GDM1 (cell line): ENCODE measurements at places on chromosomes 4 and X.

GRCh38 chrX:40623139-40623536 is at the start of gene MPC1L:
MPC1L (plus strand) TSS chrX:40623428; CDS start chrX:40623566, 138 bp downstream.
- DNase-seq: no peak

- DNase-seq: no peak
Measured at GRCh38 chr4:188989371-188989770, 850.1 kb downstream of the TRIML1 start.

GRCh38 chrX:65821721-65822496 is 154.5 kb downstream of the MSN start:
- DNase-seq: no peak

- DNase-seq: no peak
Measured at GRCh38 chr4:118889312-118889691, 648 bp downstream of the SYNPO2 start.

GRCh38 chr4:77950203-77950602 is 87.6 kb downstream of the MRPL1 start:
- no peak for DNase-seq

DNA sequence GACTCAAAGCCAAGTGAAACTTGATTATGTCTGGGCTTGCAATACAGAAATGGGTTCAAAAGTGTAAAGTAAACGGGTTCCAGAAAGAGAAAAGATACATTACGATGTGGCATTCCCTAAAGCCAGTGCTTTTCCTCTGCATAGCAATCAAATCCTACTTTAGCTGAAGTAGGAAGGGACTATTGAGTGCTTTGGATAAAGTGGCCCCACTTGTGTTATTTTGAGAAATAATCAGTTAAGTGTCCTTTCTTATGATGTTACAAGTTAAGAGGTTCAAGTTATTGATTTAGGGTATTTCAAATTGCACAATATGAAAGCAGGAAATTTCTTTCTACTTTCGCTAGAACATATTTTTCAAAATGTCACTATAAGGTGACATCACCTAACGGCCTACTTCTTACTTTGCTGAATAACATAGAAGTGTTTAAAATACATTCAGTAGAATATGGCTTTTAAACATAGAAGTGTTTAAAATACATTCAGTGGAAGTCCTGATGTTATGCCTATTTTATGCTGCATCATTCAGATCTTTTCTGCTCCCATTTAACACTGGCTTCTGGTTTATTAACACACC is 235.2 kb downstream of the DTHD1 start:
- no peak for DNase-seq

DNA sequence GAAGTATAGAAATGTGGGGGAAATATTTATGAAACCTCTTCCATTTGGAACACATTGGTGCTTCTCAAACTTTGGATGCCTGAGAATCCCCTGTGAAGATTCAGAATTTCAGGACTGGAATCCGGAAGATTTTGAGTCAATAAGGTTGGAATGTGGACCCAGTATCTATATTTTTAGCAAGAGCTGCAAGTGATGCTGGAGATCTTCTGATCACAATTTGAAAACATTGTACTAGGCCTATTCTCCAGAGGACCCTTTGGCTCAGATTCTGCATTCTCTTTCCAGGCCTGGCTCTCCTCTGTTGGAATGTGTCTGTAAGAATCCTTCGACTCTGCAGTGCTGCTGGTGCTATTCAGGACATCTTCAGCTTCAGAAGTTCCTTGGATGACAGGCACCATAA is 2.4 kb upstream of the PKD2 start:
- no peak for DNase-seq

DNA sequence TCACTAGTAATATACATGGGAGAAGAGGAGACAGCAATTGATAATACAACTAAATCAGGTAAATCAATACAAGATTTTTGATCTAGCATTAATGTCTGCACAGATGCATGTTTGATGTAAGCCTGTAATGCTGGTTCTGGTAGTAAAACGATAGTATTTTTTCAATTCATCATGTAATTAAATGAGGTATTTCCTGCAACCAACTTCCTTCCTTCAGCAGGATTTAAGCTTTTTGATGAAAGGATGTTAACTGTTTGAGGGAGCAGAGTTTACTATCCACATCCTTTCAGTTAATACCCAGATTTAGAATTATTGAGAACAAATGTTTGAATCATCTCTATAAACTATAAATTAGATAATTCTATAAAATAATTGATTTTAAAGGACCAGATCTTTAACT is 31.4 kb upstream of the NFKB1 start:
- no peak for DNase-seq

DNA sequence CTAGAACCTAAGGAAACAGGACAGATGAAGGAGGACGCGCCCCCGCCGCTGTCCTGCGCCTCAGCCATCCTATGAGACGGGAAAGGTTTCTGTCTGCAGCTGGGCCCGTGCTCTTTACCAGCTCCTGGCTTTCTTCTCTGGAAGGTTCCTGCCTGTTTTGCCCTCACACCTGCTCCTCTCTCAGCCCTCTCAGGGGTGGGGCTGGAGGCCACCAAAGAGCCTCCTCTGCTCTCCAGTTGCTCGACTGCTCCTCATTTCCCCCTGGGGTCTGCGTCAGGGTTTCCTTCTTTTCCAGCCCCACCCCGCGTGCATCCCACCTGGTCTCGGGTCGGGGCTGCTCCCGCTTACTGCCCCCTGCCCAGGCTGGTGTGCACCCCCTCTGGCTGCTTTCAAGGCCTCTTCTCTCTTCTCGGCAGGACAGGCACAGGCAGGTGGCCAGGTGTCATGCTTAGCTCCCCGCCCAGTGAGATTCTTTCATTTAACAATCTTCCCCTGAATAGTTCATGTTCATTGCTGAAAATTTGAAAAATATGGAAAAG is 4.6 kb downstream of the HTT-AS start:
- DNase-seq: no peak

DNA sequence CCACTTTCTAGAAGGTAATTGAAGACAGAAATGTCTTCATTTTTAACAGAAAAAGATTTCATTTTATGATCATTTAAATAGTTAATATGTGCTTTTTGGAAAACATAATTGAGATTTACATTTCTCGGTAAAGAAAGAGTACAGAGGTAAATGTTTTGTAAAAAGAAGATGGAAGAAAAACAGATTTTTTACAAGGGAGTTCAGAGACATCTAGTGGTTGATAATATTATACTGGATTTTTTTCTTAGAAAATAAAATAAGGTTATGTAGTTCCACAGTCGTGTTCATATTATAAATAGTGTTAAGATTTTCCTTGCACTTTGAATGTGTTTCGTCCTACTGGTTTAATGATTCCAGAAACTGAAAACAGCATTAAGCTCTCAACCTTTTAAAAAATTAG is 60.6 kb downstream of the SMARCA1 start:
- DNase-seq: no peak

GRCh38 chrX:96538104-96538725 is 146.4 kb upstream of the DIAPH2 start:
- no peak for DNase-seq

- no peak for DNase-seq
Measured at GRCh38 chrX:18047491-18047890, 173.2 kb downstream of the BEND2 start.

- DNase-seq: no peak
Measured at GRCh38 chr4:91118597-91118996, 991.4 kb downstream of the CCSER1 start.

DNA sequence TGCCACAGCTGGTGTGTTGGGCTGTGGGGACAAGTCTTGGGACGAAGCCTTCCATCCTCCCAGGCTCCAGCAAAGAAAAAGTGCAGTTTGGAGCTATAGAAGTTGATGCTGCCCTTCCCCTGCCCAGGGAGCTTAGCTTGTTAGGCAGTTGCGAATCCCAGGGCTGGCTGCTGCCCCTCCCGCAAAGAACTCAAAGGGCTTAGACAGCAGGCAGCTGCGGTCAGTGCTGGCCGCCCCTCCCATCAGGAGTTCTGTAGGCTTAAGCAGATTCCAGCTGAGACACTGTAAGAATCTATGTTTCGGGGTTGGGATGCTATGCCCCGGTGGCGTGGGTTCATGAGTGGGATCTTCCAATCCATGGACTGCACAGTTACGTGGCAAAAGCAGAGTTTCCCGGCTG is 956.7 kb downstream of the GLUD2 start:
- no peak for DNase-seq

GRCh38 chr4:174592985-174593335 is 70.7 kb upstream of the HPGD start:
- peak; percentile 44 for DNase-seq

DNA sequence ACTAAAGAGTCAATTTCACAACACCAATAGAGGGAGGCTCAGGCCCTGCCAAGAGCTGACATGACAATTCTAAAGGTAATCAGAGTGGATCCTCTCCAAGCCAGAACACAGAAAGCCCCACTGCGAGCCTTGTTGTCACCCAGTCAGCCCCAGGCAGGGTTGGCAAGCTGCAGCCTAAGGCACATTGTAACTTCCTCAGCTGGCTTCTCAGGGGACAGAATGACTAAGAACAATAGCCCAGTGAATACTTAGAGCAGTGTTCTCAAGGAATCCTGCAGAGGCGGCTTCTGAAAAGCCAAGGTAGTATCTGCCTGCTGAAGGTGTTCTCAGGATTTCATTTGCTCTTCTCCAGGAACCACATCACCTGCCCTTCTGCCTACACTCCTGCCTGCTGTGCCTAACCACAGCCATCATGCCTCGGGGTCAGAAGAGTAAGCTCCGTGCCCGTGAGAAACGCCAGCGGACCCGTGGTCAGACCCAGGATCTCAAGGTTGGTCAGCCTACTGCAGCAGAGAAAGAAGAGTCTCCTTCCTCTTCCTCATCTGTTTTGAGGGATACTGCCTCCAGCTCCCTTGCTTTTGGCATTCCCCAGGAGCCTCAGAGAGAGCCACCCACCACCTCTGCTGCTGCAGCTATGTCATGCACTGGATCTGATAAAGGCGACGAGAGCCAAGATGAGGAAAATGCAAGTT is at the start of gene MAGEB4:
Gene MAGEB4 (plus strand): TSS at position 277 of the 692 bp plus-strand sequence. CDS start 136 bp downstream, at position 413.
- no peak for DNase-seq

GRCh38 chr4:53840643-53841042 is 223.8 kb downstream of the CHIC2 start:
- no peak for DNase-seq

DNA sequence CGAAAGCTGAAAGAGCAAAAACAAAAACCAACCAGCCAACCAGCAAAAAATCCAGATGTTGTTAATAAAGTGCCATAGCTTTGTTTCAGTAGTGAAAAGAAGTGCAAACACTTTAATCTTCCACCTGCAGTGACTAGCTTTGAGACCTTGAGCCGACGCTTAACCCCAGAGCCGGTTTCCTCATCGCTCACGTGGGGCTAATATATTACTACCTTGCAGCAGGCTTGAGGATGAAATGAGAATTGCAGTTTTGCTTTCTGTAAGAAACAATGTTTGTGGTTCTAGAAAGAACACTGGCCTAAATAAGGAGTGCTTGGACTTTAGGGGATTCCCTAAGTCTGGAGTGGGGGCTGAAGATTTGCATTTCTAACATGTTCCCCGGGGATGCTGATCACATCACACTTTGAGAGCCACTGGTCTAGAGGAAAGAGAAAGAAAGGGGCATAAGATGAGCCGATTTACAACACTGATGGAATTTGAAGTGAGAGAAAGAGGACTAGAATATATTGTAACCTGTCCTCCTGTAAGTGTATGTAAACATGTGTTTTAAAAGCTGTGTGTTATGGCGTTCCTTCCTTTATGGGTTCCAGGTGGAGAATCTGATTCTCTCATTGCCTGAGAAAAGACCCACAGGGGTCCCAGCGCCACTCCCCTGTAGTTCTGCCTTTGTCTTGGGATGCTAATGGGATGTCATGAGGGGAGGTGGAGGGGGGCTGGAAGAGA is 1.4 kb downstream of the FGF2 start:
- no peak for DNase-seq

GRCh38 chr4:48504352-48504751 is 14.3 kb downstream of the ZAR1 start:
- no peak for DNase-seq

GRCh38 chr4:3706565-3707422 is 59.4 kb upstream of the ADRA2C start:
- DNase-seq: no peak

- no peak for DNase-seq
Measured at GRCh38 chr4:176818531-176818930, 25.8 kb upstream of the VEGFC start.

DNA sequence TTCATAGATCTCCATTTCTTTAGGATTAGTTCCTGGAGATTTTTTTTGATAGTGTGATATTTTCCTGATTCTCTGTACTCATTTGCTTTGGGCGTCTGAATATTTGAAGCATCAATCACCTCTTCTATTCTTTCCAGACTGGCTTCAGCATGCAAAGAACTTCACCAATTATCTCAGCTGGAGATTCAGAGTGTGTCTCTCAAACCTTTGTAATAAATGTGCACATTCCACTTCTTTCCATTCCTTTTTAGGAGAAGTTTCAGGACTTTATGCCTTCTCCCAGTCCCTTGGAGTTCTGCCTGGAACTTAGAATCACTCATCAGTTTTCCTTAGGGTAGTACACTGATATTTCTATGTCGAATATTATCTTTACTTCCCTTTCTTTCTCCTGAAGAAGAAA is 334.8 kb downstream of the TEX13C start:
- DNase-seq: no peak

DNA sequence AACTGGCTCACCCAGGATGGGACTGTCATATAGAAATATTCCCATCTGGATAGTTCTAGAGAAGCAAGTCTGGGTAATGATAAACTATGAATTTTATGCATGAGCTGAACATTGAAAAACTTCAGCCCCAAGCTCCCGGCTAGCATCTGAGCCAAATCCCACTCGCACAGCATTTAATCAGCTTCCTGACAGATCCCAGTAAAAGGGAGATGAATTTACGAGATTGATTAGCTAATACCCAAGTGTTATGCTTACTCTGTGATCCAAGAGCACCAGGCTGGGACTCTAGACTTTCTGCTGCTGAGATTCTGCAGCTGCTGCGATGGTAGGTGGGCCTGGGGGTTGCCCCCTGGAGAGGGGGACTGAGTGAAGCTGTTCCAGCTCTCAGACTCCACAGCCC is 28.0 kb downstream of the FRMPD3 start:
- DNase-seq: no peak

GRCh38 chr4:2250357-2251072 is 8.6 kb upstream of the HAUS3 start:
- no peak for DNase-seq

DNA sequence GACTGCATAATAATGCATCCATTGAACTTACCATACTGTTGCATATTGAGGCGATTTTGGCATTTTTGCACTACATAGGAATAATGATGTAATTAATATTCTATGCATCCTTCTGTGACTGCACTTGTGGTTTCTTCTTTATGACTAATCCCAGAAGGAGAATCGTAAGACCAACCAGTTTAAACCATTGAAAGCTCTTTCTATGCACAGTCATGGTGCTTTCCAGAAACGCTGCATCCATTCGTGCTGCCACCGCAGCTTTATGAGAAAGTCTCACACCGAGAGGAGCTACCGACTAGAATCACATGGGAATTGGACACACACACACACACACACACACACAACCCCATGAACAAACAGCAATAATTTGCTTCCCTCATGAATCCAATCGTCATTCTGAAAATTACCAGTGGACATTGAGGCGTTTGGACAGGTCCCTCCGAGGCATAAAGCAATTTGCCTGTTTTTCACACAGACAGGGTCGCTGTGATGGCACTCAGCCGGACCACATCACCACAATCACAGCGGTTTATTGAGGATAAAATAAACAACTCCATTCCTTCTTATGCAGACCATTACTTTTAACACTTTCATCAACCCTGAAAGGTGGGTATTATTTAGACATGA is 64.2 kb downstream of the PACRGL start:
- DNase-seq: no peak
